ENCODE measurements at places on chromosomes 6 and 20.

GRCh38 chr20:18858816-18859215 is 45.2 kb downstream of the SCP2D1 start:
- DNase-seq: no peak

DNA sequence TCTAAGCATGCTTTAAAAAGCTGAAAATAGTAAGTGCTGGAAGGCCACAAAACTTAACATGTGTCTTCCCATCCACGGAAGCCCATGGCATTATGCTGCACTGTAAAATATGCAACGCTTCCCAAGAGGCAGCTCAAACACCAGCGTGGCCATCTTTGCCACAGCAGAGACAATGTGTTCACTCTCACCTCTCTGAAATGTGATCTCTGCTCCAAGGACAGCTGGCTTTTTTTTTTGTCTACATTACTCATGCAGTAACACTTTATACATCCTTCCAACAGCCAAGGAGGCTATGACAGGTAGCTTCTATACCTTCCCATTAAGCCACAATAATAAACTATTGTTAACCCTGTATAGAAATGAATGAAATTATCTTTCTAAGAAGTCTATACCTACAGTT is 49.2 kb downstream of the BLOC1S5 start:
- no peak for DNase-seq

DNA sequence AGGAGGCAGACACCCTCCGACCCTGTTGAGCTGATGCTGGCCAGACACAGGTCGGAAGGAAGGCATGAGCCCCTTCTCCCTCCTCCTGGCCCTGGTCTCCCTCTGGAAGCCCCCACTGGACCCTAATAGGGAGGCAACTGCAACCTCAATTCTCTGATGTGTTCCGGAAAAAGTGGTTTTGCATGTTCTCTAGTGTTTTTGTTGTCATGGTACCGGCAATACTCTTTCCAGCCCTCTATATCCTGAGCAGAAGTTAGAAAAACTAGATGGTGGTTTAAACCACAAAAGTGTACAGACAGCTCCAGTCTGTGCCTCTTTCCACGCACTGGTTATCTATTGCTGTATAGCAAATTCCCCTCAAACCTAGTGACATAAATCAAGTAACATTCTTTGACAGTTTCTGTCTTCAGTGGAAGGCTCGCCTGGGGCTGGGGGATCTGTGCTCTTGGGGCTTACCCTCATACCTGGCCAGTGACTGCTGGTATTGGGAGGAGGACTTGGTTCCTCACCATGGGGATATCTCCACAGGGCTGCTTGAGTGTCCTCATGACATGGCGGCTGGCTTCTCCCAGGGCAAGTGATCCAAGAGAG is 37.0 kb downstream of the SYTL3 start:
- no peak for DNase-seq

GRCh38 chr6:11272491-11273192 is 40.2 kb upstream of the NEDD9 start:
- DNase-seq: no peak

GRCh38 chr20:40294747-40295146 is 394.3 kb downstream of the MAFB start:
- no peak for DNase-seq

DNA sequence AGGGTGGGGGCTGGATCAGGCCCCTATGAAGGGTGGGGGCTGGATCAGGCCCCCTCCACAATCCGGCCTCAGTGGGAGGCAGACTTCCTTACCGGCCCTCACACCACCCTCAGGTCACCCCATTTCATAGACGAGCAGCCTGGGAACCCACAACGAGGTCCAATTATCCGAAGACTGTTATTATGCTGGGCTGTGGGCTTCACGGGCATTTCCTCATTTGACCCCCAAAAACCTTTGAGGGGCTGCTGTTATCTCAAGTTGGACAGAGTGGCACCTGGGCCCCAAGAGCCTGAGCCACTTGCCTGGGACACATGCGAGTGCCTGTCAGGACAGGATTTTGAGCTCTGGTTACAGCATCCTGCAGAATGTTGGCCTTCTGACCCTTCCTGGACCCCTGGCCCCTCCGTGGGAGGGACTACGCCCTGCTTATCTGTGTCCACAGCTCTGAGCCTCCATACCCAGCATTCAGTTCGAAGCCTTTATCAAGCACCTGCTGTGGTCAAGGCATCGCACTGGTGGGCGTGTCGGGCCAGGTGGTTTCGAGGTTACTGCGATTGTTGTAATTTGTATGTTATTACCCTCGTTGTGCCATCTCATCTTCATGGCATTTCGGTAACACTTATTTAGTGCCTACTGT is 34.5 kb upstream of the PCMTD2 start:
- no peak for DNase-seq

DNA sequence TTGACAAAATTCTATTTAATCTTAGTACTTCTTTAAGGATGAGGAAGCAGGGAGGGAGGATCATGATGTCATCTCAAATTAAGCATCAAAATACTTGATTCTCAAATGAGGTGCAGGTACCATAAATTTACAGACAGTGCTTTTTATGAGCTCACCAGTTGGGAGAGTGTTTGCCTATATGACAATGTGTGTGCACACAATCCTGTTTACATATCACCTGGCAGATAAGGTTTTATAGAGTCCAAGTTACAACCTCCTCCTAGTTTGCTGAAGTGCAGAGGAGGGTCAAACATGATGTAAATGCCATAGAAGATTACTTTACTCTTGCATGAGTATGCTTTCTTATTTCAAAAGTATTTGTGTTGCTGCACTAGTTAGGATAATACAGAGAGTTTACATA is 6.4 kb downstream of the ATXN1 start:
- no peak for DNase-seq

GRCh38 chr6:142292166-142292924 is 9.5 kb upstream of the ADGRG6 start:
- no peak for DNase-seq

GRCh38 chr6:37725957-37726356 is 28.3 kb upstream of the MDGA1 start:
- DNase-seq: no peak

GRCh38 chr6:168937054-168937453 is 316.6 kb downstream of the THBS2 start:
- no peak for DNase-seq

GRCh38 chr6:141956046-141956761 is 176.5 kb upstream of the GJE1 start:
- no peak for DNase-seq

DNA sequence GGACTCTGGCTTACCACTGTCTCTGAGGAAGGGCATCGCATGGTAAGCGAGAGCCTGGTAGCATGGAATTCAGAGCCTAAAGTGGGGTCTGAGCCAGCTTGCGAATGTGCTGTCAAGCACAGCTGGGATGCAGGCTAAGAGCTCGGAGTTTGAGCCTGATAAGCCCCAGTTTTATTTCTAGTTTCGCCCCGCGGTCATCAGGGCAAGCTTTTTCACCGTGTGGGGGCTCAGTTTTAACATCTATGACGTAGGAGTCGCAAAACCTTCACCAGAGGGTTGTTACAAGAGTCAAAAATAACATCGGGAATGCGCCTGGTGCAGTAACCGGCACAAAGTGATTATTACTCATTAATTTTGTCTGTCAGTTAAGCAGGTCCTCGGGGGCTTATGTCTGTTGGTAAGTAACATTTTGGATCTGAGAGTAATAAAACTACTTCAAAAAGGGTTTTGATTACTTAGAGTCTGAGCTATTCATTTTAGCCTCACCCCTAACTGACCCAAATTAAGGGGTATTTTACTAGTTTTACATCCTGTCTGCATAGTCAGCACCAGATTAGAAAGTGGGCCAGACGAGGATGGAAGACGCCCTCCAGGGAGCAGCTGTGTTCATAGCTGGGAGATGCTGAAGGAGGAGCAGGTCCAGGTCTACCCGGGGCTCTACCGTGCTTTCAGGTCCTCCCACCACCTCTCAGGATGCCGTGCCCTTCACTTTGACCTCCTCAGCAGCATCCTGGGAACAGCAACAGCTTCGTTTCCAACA is 29.7 kb downstream of the SLC22A23 start:
- DNase-seq: no peak

DNA sequence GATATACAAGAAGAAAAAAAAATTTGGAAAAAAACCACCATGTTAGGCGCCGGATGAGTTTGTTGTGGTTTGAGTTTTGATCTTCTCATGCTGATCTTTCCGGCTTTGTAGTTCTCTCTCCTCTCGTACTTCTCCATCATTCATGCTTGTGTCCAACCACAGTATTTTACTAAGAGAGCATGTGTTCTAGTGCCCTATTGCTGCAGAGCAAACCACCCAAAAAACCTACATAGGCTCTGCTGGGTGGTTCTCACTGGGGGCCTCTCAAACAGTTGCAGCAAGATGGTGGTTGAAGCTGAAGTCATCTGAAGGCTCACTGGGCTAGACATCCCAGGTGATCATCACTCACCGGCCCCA is 404.2 kb downstream of the PLCB1 start:
- DNase-seq: no peak

Data from posterior cingulate gyrus (tissue), 11 donors.